ENCODE measurements at places on chromosomes 7 and 10.

DNA sequence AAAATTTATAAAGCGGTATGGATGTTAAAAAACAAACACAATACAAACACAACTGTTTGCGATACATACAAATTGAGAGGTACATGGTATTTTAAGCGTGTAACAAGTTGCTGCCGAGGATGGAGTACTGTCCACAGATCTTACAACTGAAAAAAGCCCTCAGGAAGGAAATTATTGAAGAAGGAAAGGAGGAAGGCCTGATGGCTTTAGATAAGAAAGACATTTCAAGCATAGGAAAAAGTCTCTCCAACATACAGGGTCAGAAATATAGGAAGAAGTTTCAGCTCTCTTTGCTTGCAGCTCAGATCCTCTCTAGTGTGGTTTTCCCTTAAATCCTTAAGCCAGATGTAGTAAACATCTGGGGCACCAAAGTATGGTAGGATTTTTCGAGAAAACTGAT is 25.0 kb downstream of the RBM28 start:
- no peak for DNase-seq

DNA sequence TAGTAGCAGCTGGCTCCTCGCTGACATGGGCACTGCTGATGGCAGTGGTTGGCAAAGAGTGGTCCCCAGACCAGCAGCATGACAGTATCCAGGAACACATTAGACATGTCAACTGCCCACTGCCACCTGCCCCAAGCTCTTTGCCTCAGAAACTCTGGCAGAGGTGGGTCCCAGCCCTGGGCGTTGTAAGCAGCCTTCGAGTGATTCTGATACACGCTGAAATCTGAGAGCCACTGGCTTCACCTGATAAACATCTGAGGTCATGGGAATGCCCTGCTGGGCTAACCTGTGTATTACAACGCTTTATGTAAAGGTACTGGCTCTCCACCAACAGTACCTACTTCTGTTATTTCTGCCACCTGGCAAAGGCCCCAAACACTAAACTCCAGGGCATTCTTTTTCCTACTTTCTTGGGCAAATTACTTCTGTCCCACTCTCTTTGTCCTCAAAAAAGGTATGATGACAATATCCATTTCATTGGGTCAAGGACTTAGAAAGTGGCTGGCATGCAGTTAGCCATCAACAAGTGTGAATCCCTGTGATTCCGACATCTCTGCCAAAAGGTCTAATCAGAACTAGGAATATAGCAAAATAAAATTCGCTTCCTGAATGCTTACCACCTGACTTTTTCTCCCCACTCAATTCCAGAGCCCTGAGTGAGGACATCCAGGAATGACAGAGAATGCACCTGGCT is 9.2 kb downstream of the SGMS1 start:
- DNase-seq = no peak

GRCh38 chr10:60914690-60915141 is 29.3 kb downstream of the RHOBTB1 start:
- DNase-seq = peak; percentile 60

DNA sequence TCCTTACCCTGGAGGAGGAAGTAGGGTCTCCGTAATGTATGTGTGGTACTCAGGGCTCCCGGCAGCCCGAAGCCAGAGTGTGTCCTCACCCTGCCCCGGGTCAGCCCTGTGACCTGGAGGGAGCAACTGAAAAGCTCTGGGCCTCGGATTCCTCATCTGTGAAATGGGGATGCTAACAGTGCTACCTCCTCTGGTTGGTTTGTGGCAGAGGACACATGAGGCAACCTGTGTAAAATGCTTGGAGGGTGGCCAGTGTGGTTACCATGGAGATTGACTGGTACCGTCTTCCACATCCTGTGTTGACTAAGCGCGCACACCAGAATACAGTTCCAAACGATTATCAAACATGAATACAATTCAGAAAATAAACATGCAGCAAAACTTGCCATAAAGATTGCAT is 163.8 kb upstream of the KLF6 start:
- DNase-seq = peak; percentile 88

GRCh38 chr10:92177546-92177945 is 113.3 kb downstream of the CPEB3 start:
- DNase-seq = no peak

DNA sequence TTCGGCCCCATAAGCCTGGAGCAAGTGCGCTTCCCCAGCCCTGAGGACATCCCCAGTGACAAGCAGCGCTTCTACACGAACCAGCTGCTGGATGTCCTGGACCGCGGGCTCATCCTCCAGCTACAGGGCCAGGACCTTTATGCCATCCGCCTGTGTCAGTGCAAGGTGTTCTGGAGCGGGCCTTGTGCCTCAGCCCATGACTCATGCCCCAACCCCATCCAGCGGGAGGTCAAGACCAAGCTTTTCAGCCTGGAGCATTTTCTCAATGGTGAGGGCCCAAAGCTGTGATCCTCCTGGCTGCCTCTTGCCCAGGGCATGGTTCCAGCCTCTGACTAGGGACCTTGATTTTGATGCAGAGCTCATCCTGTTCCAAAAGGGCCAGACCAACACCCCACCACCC is 10.1 kb downstream of the IRF5 start:
- DNase-seq = no peak

DNA sequence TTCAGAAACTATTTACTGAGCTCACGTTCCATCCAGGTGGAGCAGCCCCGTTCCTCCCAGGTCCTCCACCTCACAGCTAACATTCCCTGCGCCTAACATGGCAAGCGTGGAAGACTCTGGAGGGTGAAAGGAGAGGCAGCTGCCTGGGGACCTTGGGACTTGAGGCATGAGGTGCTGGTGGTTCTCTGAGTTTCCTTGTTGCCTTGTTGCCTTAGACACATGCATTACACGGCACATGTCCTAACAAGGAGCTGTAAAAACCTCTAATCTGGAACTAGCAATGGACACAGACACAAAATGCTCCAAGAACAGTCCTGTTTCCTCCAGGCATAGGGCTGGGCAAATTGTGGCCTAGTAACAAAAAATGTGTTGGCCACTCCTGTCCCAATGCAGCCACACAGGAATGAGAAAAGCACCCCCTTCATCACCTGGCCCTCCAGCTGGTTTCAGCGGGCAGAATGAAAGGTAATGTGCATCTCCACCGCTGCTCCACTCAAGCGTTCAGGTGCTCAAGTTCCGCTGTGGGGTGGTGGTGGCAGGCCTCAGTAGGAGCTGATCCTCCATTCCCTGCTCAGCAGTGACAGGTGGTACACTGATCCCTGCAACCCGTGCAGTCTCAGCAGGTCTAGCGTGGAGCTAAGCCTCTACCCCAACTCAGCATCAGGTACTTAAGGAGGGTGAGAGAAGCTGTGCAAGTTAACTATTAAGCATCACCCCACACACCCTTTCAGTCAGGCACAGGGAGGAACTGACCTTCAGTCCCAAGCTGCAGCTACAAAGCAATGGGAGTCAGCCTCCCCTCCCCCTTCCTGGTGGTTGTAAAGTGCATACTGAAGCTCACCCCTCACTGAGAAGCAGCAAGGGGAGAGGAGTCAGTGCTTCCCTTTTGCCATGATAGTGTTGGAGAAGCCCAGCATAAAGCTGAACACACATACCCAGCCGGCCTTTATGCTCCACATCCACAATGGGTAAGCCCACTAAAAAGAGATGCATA is 382.8 kb downstream of the SDK1 start:
- DNase-seq = no peak

GRCh38 chr10:78777466-78777865 is 291.3 kb upstream of the ZMIZ1 start:
- no peak for DNase-seq

GRCh38 chr10:76309741-76310587 is 878.5 kb downstream of the LRMDA start:
- no peak for DNase-seq

- DNase-seq = peak; percentile 94
Measured at GRCh38 chr10:48606530-48607355, 1.9 kb upstream of the ARHGAP22 start.
